ENCODE measurements at places on chromosomes 6 and 20.

- DNase-seq, result no peak
Observed at GRCh38 chr6:21748343-21749056, 154.9 kb downstream of the SOX4 start.

- DNase-seq, result no peak
Observed at GRCh38 chr20:37774156-37774555, 80.3 kb downstream of the CTNNBL1 start.

GRCh38 chr20:3315136-3315535, 76.1 kb upstream of the SLC4A11 start:
- DNase-seq, result no peak

GRCh38 chr6:73064266-73064665, 161.0 kb downstream of the KHDC1L start:
- no peak for DNase-seq

GRCh38 chr6:135265278-135265677, 84.2 kb downstream of the MYB start:
- DNase-seq, result no peak
